Caco-2 (cell line): ENCODE measurements at places on chromosomes 11 and 22.
A peak's percentile ranks its signal among the peaks of the same experiment; 100 is the strongest.

- no peak for DNase-seq
These were observed 43.7 kb downstream of the ARFGAP2 start for GRCh38 chr11:47132981-47133380.

GRCh38 chr22:49825944-49826602 lies 1.6 kb downstream of the BRD1 start:
- DNase-seq, result no peak

DNA sequence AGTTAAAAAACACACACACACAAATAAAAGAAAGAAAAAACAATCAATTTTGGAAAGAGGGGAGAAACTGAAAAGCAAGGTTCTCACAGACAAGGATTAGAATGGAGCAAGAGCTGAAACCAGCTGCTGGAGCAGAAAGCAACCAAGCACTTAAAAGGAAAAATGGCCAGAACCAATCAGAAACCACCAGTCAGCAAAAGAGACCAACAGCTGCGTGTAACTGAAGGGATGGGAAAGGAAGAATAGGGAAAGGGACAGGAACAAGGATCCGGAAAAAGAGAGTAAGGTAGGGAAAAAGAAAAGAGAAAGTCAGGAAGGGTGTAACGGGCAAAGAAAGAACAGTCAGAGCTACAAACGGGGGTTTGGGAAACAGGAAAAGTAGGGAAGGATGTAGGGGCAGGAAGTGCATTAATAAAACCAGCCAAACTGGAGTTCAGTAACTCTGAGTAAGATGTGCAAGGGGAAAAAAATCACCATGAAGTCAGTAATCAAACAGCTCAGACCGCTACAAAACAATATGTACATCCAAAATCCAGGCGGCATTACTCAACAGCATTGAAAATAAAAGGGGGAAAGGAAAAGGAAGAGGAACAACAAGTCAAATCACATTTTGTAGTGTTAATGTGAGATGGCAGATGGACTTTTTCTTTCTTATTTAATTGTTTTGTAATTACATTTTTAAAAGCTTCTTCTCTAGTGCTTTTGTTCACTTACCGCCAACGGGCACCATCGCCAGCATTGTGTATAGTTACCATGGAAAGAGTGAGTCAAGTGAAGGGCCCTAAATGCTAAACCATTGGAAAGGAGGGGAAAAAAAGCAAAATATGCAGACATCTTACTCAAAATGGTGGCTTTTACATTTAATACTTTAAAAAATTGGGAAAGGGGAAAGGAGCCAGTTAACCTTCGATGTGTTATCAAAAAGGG lies 49.2 kb downstream of the APOL5 start:
- no peak for DNase-seq

- DNase-seq, result no peak
These were observed 115.4 kb upstream of the SEZ6L start for GRCh38 chr22:26053737-26054316.

DNA sequence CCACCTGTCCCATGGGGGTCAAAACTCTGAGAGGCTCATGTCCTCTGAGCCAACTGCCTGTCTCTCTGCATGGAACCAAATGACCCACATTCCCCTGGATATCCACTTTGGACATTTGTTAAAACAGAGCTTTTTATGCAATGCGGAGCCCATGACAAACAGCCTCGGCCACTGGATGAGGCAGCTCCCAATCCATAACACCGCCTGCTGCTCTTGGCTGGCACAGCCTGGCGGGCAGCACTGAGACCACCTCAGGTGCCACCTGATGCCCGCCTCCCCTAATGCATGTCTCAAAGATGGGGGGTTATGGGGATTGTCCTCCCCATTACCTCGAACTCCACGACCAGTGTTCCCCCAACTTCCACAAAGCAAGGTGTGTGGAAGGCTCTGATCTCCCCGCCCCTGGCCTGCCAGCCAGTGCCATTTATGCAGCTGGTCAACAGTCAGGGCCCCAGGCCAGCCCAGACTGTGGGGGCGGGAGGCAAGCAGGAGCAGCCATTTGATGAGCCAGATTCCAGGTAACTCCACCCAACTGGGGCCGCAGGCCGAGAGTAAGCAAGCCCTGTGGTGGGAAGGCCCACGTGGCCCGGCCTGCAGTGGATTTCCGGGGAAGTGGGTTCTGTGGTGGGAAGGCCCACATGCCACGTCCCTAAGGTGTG lies 84.2 kb downstream of the PHF21B start:
- DNase-seq, result no peak

DNA sequence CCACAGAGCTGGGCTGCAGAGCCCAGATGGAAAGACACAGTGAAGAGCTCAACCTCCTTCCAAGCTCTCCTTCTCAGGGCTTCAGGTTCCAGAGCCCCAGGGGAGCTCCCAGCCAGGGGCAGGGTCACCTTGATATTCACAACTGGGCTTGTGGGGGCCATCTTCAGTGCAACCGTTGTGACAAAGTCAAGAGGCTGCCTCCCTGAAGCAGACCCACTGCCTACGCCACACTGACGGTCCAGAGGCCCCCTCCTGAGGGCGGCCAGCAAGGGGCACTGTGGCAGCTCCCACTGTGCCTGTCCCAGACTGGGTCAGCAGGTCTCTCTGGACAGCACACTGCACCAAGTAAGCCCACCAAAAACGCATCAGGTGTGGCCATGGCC lies 84.1 kb downstream of the DGCR2 start:
- no peak for DNase-seq

DNA sequence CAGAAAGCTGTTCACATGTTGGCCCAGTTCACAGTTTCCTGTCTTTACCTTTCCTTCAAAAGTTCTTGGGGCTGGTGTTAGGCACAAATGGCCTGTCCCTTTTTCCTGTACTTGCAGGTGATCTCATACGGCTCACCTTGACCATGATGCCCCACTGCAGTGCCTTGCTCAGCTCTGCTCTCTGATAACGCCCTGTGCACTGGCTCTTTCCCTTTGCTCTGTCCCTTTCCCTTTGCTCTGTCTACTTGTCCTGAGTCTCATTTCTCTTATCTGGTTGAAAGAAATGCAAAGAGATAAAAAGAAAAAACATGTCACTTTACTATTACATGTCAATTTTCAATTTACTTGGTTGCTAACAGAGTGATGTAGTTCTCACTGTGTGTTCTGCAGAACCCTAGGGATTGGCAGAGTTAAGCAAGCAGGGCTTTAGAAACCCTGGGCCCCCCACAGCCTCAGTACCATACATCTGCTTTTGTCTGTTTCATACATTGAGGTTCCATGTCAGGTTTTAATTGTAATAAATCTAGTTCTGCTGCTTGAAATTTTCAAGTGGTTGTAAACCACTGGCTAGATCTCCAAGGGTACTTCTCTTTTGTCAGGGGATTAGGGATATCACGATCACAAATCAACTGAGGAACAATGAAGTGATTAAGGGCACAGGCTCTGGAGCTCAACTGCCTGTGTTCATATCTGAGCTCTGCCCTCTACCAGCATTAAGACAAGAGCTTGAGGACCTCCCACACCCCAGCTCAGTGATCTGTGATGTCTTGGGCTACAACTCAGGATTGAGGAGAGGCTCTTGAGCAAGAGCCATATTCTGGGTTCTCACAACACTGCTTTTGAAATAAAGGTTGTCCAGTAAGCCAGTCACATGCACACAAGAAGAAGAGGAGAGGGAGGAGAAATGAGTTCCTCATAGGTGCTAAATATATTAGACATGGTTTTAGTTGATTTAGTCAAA lies 16.3 kb upstream of the SORL1 start:
- no peak for DNase-seq

DNA sequence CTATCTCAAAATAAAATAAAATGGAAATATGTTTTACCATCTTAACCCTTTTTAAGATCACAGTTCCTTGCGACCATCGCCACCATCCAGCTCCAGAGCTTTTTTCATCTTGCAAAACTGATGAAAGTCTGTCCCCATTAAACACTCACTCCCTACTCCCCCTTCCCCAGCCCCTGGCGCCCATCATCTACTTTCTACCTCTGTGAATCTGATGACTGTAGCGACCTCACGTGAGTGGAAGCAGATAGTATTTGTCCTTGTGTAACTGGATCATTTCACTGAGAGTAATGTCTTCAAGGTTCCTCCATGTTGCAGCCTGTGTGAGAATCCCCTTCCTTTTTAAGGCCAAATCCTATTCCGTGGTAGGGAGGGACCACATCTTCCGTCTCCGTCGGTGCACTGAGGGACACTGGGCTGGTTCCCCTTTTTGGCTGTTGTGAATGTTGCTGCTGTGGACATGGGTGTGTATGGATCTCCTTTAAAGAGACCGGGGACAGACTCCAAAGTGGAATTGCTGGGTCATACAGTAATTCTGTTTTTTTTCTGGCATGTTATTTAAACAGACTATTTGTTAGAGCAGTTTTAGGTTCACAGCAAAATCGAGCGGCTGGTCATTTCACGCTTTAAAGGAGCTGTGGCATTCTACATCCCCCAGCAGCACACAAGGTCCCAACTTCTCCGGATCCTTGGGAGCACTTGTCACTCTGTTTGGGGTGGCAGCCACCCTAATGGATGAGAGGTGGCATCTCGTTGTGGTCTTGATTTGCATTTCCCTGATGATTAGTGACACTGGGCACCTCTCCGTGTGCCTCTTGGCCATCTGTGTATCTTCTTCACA lies 120.0 kb downstream of the KCNQ1 start:
- DNase-seq, result no peak

- no peak for DNase-seq
These were observed 98.6 kb downstream of the KIF18A start for GRCh38 chr11:28009388-28009787.

- no peak for DNase-seq
These were observed 20.3 kb upstream of the PARVG start for GRCh38 chr22:44160421-44160820.

DNA sequence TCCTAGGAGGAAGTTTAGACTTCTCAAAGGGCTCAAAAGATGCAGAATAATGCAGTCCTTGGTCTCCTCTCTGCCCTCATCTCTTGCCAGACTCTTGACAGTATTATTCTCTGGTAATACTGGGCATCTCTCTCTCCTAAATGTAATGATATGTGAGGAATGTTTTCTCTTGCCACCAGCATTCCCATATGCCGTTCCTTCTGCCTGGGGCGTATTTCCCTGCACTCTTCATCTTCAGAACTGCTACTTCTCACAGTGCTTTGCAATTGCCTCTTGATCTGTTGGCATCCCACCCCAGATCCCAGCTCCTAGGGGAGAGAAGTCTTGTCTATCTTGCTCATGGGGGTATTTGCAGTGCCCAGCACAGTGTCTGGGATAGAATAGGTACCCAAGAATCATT lies 107.4 kb downstream of the RASSF10 start:
- DNase-seq, result no peak

GRCh38 chr11:70354629-70355028 lies 43.7 kb upstream of the CTTN start:
- no peak for DNase-seq

- DNase-seq, result peak; percentile 39
These were observed 175.7 kb upstream of the CARD18 start for GRCh38 chr11:105315287-105315686.

DNA sequence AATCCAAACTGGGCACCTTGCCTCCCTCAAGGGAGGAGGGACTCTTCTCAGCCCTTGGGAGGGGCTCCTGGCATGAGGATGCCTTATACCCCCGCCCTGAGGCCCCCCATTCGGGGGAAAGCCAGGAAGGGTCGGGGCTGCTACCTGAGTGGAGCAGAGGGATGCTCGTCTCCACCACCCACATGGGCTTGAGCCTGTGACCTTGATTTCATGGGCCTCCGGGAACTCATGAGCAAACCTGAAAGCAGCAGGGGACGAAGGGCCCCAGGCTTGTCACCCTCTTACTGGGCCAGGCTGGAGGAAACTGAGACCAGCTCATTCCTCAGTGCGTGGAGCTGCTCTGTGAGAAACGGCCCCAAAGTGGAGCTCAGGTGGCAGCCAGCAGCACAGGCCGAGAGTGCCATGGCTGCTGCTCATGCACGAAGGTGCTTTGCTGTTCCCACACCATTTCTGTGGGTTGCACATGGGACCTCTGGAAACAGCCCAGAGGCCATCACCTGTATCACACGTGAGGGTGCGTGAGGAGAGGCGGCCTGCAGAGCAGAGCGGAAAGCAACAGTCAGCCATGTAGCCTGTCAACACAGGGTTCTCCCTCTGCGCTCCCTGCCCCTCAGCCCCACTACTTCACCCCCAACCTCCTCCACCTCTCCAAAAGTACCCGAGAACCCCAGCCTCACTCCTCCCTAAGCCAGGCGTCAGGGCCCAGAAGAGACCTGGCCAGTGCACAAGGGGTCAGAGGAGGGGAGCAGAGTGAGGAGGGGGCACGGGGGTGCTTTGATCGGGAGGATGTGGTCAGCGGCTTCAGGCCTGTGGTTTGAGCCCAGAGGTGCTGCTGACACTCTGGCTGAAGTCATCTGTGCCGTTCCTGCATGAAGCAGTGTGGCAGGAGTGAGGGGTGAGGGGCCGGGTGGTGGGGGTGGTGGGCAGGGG lies 14.1 kb upstream of the IL2RB start:
- DNase-seq, result no peak

DNA sequence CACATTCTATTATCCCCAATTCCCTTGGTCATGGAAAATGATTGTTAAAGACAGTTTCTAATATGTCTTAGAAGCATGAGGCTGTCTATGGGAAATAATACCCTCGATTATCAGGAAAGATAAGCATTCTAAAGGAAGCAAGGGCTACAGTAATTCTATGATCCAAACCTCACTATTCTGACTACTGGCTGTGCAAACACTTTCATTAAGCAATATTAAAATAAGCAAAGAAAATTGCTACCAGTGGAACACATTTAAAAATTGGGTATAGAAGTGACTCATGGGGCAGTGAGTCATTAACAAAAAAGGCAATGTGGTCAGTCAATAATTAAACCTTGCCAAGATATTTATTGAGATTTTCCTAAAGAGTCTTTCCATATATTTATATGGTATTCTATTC lies 1415.2 kb upstream of the TENM4 start:
- DNase-seq, result no peak

GRCh38 chr22:24950272-24950902 lies 2.1 kb upstream of the KIAA1671 start:
- DNase-seq, result peak; percentile 54

DNA sequence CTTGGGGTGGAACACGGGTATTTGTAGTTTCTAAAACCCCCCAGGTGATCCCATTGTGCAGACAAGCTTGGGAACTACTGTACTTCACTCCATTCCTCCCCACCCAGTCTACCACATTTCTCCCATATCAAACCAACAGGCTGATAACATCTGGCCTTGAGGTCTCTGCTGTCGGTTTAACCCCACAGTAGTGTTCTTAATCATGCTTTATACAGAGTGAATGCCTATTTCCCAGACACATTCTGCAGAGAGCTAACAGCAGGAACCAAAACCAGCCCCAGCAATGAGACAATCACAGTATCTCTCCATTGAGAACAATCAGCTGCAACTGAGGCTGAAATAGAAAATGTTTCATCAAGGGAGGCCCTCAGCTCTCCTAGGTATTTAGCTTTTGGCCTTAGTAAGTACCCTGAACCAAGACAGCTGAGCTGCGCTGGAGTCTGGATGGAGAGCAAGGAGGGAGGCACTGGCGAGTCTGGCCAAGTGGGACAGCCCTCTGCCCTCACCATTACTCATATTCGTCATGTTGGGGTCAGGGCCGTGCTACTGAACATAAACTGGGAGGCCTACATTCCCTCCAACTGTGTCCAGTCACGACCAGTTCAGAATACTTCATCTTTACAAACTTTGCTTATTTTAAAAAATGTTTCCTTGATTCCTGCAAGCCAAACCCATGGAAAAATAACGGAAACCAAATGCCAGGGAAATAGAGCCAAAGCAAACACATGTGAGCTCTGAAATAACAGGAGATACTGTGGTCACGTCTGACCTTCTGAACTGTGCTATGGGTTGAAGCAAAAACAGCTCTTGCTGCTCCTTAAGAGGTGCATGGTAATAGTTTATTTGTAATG lies 81.0 kb downstream of the CCDC34 start:
- DNase-seq, result no peak

- no peak for DNase-seq
These were observed 31.1 kb upstream of the MMP7 start for GRCh38 chr11:102561636-102562035.
